ENCODE measurements at places on chromosomes 7 and 10. TPM values are rescaled to one million over a fixed set of nuclear protein-coding genes. Genes with fewer than 3 reads are reported as not detected.

ARF5 gene
- total RNA-seq = 115 TPM

- peaks cover 21% of the 10 kb centered on the region for H3K36me3 ChIP-seq
- no peak for DNase-seq
- H3K4me3 ChIP-seq = no peak overlapping the region
- peaks cover 9% of the 10 kb centered on the region for H3K4me1 ChIP-seq
- peak overlapping the region; percentile 55 for H3K27ac ChIP-seq
These were observed 97.7 kb upstream of the PDLIM1 start for GRCh38 chr10:95388539-95388938.

- no peaks in the 10 kb centered on the region for H3K27me3 ChIP-seq
- no peaks in the 10 kb centered on the region for H3K36me3 ChIP-seq
- no peak overlapping the region for H3K27ac ChIP-seq
- H3K4me1 ChIP-seq = peaks cover 9% of the 10 kb centered on the region
- no peak overlapping the region for H3K4me3 ChIP-seq
- DNase-seq = no peak
These were observed 85.7 kb downstream of the DIP2C start for GRCh38 chr10:603745-604144.

DNA sequence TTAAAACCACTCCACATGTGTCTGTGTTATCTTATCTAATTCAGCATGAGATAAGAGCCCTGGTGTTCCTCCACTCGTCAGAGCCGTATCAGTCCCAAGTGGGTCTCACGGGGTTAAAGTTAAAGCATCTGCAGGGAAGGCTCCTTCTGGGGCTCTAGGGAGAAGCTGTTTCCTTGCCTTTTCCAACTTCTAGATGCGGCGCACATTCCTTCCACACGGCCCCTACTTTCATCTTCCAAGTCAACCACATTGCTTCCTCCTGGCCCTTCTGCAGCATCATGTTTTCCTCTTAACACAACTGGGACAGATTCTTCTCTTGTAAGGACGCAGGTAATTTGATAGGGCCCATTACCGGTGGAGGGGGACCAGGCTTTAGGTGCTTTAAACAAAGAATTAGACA lies 620.1 kb upstream of the DPP6 start:
- DNase-seq = peak; percentile 10
- H3K4me1 ChIP-seq = no peaks in the 10 kb centered on the region
- H3K27ac ChIP-seq = no peak overlapping the region

DNA sequence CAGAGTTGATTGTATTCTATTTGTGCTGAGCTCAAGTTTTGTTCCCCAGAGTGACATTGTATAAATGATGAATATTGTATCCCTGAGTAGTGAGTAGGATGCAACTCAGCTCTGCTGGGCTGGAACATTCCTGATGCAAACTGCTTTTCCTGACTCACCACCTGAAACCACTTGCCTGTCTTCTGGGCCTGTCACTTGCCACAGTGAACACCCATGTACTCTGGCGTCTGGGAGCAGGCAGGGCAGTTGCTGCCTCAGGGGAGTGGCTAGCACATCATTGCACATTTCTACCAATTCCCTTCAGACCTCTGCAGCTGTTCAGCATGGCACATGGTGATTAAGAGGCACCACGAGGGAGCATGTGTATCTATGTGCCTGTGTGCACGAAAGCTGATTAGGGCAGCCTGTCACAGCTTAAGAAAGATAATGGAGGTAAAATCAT lies 157.3 kb downstream of the SND1 start:
- no peak overlapping the region for H3K27ac ChIP-seq
- H3K36me3 ChIP-seq = peaks cover 5% of the 10 kb centered on the region
- DNase-seq = no peak
- no peaks in the 10 kb centered on the region for H3K27me3 ChIP-seq

DNA sequence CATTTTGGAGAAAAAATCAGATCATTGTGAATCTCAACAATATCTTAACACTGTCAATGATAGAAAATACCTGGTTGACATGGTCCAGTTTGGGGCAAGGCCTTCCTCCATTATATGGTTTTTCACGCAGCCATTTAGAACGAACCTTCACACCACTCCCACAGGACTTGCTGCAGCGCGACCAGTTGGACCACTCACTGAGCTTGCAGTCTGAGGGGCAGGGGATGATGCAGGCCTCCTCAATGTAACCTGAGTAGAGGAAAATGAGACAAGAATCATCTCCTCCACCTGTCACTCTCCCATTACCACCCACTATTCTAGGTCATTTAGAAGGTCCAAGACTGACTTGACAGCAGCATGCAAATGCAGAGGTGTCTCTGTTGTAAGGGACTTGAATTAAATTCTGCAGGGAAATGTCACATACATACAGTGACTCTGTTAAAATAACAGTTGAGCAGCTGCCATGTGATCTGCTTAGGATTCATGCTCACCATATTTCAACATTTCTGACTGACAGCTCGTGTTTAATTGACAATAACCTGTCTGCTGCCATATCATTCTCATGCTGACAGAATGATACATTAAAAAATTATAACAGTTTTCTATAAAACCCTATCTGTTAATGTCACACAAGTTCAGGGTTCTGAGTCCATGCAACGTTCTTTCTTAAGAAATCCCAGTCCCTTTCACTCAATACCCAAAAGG lies 403.0 kb downstream of the THSD7A start:
- H3K27me3 ChIP-seq = no peaks in the 10 kb centered on the region
- no peak overlapping the region for H3K27ac ChIP-seq
- H3K4me1 ChIP-seq = peaks cover 6% of the 10 kb centered on the region
- no peaks in the 10 kb centered on the region for H3K36me3 ChIP-seq

DNA sequence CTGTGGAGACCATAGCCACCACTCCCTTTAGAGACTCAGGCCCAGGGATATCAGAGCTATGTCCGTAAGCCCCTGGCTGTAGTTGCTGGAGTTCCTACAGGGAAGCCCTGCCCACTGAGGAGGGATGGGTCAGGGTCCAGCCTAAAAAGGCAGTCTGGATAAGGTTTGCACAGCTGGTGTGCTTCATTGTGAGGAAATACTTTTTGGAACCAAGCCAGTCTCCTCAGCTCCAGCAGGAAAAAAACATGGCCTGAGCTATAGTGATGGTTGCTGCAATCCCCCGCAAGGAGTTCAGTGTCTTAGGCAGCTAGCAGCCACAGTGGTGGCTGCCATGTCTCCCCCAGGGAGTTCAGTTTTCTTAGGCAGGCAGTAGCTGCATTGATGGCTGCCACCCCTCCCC lies 52.6 kb upstream of the CYP2C8 start:
- no peak overlapping the region for H3K27ac ChIP-seq
- no peaks in the 10 kb centered on the region for H3K36me3 ChIP-seq
- peak; percentile 93 for DNase-seq
- no peak overlapping the region for H3K4me3 ChIP-seq

SFTPD gene
- 661 TPM for total RNA-seq

SFRP5 gene
- 2.4 TPM for total RNA-seq

DNA sequence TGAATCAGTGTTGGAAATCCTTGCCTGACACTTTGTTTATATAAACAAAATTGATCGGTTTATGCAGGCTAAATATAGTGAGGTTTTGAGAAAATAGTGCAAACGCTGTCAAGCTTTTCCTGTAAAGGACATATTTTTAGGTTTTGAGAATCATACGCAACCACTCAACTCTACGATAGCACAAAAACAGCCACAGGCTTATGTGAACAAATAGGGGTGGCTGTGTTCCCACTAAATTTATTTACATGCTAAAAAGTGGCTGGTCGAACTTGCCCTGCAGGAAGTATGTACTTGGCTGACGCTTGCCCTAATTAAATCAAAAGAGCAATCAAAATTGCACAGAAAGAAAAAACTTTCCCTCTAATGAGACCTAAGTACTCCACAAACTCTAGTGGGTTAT lies 234.7 kb upstream of the CACNA2D1 start:
- no peak overlapping the region for H3K27ac ChIP-seq
- H3K4me1 ChIP-seq = no peaks in the 10 kb centered on the region
- DNase-seq = no peak
- no peaks in the 10 kb centered on the region for H3K36me3 ChIP-seq
- H3K4me3 ChIP-seq = no peak overlapping the region

ST8SIA6 gene
- 22.0 TPM for total RNA-seq

CYP3A4 gene
- 0.37 TPM for total RNA-seq

GRCh38 chr10:121598263-121599249 lies at the start of gene FGFR2:
Gene FGFR2, minus strand, starts transcription at chr10:121598444. Its CDS starts 4,627 bp downstream, at chr10:121593817.
- H3K36me3 ChIP-seq = peaks cover 9% of the 10 kb centered on the region
- DNase-seq = peak; percentile 94
- peak within 1 kb of the TSS; percentile 59 for H3K4me3 ChIP-seq
- H3K27ac ChIP-seq = no peak within 1 kb of the TSS
- no peaks in the 10 kb centered on the region for H3K27me3 ChIP-seq

Data from lung (tissue), 17 donors.